ENCODE measurements at places on chromosomes 13 and 19.

DNA sequence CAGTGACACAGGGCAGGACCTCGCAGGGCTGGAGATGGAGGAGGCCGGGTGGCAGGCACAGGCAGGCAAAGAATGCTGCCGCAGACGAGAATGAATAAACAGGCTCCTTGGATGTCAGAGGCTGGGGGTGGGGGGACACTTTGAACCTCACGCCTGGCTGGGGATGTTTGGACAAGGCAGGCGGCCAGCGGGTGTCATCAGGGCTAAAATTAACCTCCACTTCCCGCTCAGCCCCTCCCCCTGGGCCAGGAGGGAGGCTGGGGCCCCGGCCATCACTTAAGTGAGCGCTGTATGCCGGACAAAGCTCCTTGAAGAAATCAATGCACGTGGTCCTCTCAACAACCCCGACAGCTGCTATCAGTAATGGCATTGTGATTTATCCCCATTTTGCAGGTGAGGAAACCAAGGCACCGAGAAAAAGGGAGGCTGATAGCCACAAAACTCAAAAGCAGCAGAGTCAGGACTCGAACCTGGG is 10.3 kb upstream of the FUT5 start:
- no peak for DNase-seq

- DNase-seq, result peak; percentile 55
These were observed 5.3 kb downstream of the RNASEH2B start for GRCh38 chr13:50914848-50915247.

DNA sequence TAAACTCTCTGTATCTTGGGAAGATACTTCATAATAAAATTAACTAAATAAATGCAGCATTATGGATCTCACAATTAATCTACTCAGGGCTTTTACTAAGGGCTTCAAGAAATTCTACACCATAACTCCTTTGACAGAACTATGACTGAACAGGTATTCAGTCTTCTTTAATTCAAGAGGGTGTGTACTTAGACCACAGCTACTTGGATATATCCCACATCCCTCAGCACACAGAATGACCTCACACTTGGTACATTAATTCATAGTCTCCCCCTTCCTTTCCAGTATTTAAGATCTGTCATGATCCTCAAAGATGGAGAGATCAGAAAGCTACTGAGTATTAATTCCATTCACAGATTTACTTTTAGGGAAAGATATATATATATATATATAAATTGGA is 11.6 kb downstream of the DIAPH3 start:
- no peak for DNase-seq

DNA sequence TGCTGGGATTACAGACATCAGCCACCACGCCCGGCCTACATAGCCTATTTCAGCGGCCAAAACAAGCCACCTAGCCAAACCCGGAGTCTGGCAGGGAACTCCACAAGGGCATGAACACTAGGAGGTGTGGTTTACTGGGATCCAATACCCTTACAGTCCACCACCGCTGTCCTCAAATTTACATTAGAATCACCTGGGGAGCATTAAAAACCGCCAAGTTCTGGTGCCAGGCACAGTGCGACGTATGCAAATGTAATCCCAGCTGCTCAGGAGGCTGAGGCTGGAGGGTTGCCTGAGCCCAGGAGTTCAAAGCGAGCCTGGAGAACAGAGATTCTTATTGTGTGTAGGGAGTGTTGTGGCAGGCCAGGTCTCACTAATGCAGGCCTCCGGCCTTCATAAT is 4.2 kb upstream of the AP1M1 start:
- DNase-seq, result no peak

Measured in CD4-positive, alpha-beta T cell treated with Interleukin-2 at 100 ng/mL for 4 hours (primary cell).